ENCODE measurements at places on chromosomes 2 and 18.

- no peak for DNase-seq
These were observed 694.6 kb upstream of the ACVR2A start for GRCh38 chr2:147150241-147150635.

- no peak for DNase-seq
These were observed 11.3 kb downstream of the RMP24 start for GRCh38 chr18:35983818-35984217.

- no peak for DNase-seq
These were observed 40.6 kb upstream of the MAP2 start for GRCh38 chr2:209383212-209383611.

- no peak for DNase-seq
These were observed 138.8 kb upstream of the CTAGE1 start for GRCh38 chr18:22556222-22557167.

GRCh38 chr2:28748941-28749340 is 2.7 kb upstream of the PPP1CB start:
- DNase-seq: no peak

DNA sequence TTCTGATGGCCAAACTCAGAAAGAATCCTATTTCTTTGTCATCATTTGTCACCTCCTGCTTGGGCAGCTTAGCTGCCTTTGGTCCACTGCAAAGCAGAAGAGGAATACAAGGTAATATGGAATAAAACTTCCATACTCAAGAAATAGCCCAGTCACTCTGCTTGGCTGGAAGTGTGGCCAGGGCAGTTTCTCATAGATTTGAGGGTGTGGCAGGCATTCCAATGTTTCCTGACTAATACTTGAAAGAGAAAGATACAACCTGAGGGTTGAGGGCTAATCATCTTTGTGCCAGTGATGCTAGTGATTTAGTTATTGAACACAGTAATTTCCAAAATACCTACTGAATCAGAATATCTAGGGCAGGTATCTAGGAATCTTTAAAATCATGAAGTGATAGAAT is 83.1 kb downstream of the FAM161A start:
- no peak for DNase-seq

- no peak for DNase-seq
These were observed 158.7 kb downstream of the VWC2L start for GRCh38 chr2:214569419-214570035.

Data from activated CD4-positive, alpha-beta T cell treated with anti-CD3 and anti-CD28 coated beads, Interleukin-2, amount 10 ng/mL, durations not matched to agents 7 days and 5 days (primary cell).